Chondrocyte (in vitro differentiated cells): ENCODE measurements at places on chromosomes 4 and X. TPM values are rescaled to one million over a fixed set of nuclear protein-coding genes. Genes with fewer than 3 reads are reported as not detected.

The RLIM gene
- 42.9 to 51.5 TPM (median 44.6 TPM) in 3 replicates for total RNA-seq

DNA sequence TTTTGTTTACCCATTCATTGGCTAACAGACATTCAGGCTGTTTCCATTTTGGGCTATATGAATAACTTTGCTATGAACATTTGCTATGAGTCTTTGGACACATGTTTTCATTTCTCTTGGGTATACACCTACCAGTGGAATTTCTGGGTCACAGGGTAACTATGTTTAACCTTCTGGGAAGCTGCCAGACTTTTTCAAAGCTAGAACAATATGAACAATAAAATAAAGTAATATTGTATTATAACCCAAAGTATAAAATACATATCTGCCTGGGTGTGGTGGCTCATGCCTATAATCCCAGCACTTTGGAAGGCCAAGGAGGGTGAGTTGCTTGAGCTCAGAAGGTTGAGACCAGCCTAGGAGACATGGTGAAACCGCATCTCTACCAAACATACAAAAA is 90.6 kb downstream of the DLG3 start:
- no peak for DNase-seq

The IRF2 gene
- total RNA-seq: 11.7 to 13.2 TPM (median 12.2 TPM) in 3 replicates

GRCh38 chr4:11663114-11663513 is 234.4 kb upstream of the HS3ST1 start:
- DNase-seq: no peak
